ENCODE measurements at places on chromosomes 6 and 20.

DNA sequence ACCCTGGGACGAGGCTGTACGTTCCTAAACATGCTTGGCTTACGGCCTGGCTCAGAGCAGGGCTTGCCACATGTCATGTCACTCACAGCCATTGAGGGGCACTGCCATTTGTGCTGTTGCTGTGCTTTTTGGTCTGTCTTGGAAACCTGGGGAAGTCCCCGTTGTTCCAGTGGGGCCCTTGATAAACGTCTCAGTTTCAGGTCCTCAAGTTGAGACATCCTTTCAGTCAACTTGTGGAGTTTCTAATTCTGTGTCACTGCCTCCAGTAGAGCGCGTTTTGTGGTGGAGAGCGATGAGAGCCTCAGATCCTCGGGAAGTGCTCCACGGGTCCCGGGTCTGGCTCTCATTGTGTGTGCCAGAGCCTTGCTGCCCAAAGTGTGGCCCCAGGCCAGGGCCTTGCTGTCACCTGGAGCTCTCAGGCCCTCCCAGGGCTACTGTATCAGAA lies 43.0 kb upstream of the CCR6 start:
- peak; percentile 65 for DNase-seq

DNA sequence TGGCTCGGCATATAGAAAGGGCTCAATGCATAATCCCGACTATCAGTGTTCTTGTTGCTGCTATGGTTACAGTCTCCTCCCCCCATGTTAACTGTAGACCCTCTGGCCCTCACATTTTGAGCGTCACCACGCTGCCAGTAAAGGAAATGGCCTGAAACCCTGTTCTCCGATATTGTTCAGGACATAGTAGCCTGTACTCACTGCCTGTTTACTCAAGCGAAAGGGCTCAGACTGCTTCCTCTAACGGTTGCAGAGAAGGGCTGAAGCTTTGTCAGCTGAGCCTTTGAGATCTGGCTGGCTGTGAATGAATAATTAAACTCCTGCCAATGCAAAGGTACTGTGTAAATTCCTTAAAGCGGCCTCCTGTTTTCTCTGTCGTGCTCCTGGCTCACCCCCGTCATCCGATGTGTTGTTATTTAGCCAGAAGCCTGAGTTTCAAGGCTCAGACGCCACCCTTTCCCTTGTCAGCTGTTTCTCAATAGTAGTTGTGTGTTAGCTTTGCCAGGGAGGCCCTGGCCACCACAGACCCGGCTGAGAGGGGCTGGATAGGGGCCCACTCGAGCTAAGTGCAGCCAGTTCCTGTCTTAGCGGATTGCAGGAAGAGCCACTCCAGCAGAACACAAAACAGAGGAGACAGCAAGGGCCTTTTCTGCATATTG lies 31.2 kb upstream of the RALGAPA2 start:
- DNase-seq, result no peak

DNA sequence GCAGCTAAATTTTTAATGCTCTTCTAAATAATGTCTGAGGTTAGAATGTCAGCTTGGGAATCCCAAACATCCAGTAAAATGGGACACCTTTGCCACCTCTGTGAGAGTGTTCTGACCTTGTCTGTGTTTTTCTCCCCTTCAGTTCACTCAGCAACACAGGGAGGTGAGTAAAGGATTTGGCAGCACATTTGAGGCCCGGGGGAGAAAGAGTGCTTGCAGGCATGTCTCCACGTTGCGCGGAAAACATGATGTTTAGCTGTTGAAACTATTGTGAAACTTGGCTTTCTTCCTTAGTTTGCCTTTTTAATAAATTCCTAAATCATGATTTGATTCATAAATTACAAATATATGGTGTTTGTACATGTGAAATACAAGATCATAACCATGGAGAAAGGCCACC lies 707.8 kb upstream of the FLRT3 start:
- no peak for DNase-seq

DNA sequence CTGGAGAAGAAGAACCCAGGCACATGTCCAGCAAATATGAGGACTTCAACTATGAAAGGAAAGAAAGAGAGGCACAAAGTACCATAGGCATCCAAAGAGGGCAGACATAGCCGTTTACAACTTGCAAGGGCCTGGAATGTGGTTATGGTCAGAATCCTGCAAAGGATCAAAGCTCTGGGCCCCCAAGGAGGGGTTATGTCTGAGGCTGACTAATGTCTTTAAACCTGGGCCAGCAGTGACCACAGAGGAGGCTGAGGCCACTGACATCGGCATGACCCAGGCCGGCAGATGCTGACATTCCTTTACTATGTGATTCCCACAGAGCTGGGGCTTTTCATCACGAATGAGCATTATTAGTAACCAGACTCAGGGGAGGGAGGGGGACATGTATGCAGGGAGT lies 861.1 kb downstream of the DHX35 start:
- no peak for DNase-seq

GRCh38 chr20:16491294-16491905 lies 81.8 kb downstream of the KIF16B start:
- no peak for DNase-seq

DNA sequence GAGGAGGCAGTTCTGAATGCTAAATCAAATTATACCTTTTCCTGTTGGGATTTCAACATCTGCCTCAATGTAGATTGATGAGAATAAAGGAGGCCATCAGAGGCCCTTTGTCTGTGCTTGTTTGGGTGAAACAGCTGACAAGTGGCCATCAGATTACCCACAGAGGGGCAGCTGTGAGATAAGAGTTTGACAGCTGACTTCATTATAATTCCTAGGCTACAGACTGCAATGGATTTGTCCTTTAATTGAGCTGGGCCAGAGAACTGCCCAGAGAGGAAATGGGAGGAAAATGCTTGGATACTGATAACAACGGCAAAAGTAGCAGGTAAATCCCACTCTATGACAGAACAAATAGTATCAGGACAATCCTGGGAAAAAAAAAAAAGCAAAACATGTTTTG lies 649.4 kb downstream of the HDGFL1 start:
- no peak for DNase-seq

DNA sequence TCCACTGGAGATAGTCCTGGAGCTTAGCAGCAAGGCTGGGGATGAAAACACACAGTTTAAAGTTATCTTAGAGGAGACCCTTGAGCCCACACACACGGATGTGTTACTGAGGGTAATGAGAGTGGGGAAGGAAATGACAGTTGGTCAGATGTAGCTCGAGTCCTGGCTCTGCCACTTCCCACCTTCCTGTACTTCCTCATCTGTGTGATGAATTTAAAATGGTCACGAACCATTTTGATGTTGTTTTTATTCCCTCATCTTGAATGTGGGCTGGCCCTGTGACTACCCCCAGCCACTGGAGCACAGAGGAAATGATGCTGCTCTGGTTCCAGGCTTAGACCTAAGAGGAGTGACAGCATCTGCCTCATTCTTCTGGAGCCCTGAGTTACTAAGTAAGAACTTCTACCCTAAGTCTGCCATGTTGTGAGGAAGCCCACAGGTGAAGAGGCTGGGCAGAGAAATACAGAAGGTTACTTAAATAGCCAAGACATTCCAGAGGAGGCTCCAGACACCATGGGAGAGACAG lies 141.2 kb downstream of the NRN1 start:
- DNase-seq, result no peak

- DNase-seq, result no peak
Observed at GRCh38 chr6:155604991-155605390, 149.4 kb upstream of the NOX3 start.

DNA sequence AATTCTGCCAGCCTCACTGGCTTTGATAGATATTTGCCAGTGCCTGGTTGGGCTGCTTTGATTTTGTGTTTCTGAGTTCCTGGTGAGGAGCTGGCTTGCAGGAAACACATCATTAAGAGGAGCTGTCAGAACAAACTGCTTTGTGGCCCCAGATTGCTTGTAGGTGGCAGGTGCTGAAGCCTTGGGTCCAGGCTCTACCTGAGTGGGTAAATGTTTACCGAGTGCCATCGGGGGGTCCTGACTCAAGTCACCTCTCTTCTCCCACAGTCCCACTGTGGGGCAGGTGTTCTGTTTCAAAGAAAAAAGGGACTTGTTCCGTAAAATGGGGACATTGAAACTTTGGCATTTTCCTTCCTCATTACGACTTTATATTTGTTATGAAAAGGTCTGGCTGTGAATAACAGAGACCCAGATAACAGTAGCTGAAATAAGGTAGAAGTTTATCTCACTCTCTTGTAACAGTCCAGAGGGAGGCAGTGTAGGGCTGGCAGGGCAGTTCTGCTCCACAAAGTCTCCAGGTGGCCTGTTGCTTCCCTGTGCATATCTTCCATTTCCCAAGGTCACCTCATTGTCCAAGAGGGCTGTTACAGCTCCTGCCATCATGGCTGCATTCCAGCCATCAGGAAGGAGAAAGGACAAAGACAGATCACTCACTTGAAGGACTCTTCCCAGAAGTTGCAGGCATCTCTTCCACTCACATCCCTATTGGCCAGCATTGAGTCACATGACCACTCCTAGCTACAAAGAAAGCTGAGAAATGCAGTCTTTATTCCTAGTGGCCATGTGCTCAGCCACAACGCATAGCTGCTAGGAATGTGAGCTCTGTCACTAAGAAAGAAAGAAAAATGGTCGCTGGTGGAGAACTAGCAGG lies 149.9 kb upstream of the KCNG1 start:
- DNase-seq, result no peak

- no peak for DNase-seq
Observed at GRCh38 chr20:47969426-47969825, 184.1 kb upstream of the SULF2 start.

DNA sequence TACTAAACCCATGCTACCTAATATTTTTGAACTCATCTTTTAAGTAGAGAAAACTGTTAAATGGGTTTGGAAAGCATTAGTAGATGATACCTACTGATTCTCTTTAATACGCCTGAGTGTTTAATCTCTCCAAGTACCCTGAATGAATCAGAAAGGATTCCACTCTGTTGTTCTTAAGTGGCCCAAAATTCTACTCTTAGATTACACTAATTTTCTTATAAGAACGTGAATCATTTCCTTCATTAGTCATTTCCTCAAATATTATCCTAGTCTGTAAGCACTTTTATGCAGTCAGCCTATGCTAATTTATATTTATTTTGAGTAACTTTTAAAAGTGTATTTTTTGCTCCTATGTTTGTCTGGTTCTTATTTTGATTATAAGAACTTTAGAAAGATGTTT lies 380.0 kb downstream of the BTBD9 start:
- no peak for DNase-seq

- no peak for DNase-seq
Observed at GRCh38 chr6:13711324-13711732, 307 bp downstream of the RANBP9 start.

GRCh38 chr6:10338151-10338550 lies 76.7 kb downstream of the TFAP2A start:
- DNase-seq, result no peak

GRCh38 chr6:70956451-70957283 lies at the start of gene B3GAT2:
Gene B3GAT2, minus strand, starts transcription at chr6:70957060. Its CDS starts 631 bp downstream, at chr6:70956429.
- DNase-seq, result peak; percentile 21

GRCh38 chr6:140183881-140184280 lies 809.4 kb upstream of the CITED2 start:
- DNase-seq, result no peak

DNA sequence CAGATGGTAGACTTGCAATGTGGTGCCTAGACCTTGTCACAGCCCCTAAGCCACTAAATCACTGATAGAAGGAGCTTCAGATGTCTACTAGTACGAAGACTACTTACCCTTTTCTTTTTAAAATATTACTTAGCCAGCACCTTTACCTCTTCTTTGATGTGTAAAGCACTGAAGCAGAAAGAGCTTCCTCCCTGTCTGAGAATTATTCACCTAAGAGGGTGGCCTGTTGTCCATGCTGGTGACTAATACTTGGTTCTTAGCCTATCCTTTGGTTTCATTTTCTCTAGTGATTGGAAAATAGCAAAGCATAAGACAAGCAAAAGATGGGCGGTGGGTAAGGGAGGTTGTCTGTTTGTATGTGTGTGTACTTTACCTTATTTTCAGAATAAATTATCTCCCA lies 794.6 kb downstream of the TFAP2A start:
- no peak for DNase-seq

DNA sequence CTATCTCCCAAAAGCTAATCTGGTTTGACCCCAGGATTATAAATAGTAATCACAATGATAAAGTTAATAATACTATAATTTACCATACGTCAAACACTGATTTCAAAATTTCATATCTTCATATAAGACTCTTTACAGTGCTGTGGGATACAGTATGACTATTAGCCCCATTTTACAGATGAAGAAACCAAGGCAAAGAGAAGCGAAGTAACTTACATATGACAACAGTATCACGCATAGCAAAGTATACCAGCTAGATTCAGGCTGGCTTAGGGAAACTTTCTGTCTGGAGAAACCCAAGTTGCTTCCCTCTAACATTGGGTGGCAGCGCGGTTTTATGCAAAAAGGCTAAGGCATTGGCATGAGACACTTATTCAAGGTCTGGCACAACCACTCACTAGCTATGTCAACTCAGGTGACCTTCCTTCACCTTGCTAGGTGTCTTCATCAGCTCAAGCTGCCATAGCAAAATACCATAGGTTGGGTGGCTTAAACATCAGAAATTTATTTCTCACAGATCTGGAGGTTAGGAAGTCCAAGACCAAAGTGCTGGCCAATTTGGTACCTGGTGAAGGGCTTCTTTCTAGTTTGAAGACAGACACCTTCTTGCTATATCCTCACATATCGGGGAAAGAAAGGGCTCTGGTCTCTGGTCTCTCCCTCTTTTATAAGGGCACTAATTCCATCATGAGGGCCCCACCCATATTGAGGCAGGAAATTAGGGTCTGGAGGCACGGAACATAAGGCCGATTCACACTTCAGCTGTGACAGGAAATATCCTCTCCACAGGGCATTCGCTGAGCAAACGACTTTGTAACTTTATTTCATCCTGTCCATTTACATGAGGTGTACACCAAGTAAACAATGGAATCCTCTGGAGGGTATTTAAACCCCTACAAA lies 22.4 kb upstream of the UTRN start:
- no peak for DNase-seq

DNA sequence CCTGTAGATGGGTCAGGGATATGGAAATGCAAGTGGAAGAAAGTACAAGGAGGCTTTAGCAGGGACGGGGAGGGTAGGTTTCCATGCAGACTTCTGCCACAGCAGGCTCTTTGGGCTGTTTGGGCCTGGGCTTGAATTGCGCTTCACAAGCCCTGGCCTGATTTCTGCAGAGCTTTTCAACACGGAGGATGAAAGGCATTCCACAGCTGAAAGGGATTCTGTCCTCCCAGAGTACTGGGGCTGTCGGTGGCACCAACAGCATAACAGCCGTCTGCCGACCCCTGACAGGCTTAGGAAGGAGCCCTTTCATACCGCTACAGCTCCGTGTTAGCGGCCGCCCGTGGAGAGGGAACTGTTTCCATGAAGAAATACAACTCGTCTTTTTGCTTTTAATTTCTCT lies 22.9 kb upstream of the TBC1D7 start:
- DNase-seq, result no peak

DNA sequence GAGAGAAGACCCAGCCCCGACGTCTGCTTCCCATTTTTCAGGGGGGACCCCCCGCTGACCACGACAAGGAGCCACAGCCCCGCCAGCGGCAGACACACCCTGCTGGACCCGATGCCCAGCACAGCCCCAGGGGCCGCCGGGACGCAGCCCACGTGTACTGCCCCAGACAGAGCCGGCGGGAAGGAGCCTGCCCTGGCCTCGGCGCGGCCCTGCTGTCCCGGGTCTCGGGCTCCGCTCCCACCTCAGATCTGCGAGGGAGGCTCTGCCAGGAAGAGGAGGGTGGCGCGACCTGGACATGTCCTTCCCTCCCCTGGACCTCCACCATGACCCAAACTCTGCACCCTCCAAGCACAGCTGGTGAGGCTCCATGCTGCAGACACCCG lies 54.7 kb downstream of the KCNQ2 start:
- DNase-seq, result no peak

- no peak for DNase-seq
Observed at GRCh38 chr20:1203630-1204029, 376 bp downstream of the C20orf202 start.

GRCh38 chr6:145749632-145750031 lies 14.3 kb upstream of the EPM2A start:
- DNase-seq, result no peak

GRCh38 chr20:62811320-62811719 lies 5.5 kb upstream of the COL9A3 start:
- no peak for DNase-seq

Measured in activated B cell treated with CpG ODN at 0.5 μM for 24 hours (primary cell).